ENCODE measurements at places on chromosomes 2 and 18. TPM values are rescaled to one million over a fixed set of nuclear protein-coding genes. Genes with fewer than 3 reads are reported as not detected.

DNA sequence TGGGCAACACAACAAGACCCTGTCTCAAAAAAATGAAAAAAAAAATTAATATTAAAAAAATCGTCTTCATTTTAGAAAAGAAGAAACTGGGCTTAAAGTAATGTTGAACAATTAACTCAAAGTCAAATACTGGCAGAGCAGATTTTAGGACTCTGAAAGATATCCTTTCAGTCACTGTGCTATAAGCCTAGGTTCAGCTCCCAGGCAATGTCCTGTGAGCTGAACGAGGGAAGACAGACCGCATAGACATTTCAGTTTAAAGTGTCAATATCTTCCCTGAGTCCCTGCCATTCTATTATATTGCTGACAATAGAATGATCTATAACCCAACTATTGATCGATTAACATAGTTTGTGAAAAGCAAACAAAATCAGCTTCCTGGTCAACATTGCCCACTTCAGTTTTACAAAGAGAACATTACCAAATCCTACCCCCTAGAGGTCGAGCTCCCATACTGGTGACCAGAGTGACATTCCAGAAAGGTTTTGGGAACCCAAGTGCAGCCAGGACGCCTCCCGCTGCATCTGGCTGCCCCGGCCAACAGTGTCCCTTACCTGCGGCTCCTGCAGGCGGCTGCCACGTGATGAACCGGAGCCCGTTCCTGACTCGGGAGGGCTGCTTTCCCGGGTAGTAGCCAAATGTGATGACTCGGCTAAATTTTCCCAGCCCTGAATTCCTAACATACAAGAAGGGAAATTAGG, 639 bp downstream of the MRO start:
- no peaks in the 10 kb centered on the region for H3K36me3 ChIP-seq
- H3K27me3 ChIP-seq, result peaks cover 6% of the 10 kb centered on the region
- DNase-seq, result no peak
- no peak overlapping the region for H3K27ac ChIP-seq
- H3K4me1 ChIP-seq, result no peaks in the 10 kb centered on the region

Gene SIX2
- total RNA-seq, result not detected

Gene KIAA2012
- total RNA-seq, result not detected

Gene POTEJ
- not detected for total RNA-seq

- no peaks in the 10 kb centered on the region for H3K4me1 ChIP-seq
- no peak overlapping the region for H3K4me3 ChIP-seq
- no peak overlapping the region for H3K27ac ChIP-seq
- no peaks in the 10 kb centered on the region for H3K36me3 ChIP-seq
Observed at GRCh38 chr2:179331061-179331460, 66.4 kb upstream of the SESTD1 start.
